ENCODE measurements at places on chromosomes 7 and 10.

GRCh38 chr7:28328822-28329660 lies 83.3 kb upstream of the CREB5 start:
- DNase-seq: peak; percentile 95

DNA sequence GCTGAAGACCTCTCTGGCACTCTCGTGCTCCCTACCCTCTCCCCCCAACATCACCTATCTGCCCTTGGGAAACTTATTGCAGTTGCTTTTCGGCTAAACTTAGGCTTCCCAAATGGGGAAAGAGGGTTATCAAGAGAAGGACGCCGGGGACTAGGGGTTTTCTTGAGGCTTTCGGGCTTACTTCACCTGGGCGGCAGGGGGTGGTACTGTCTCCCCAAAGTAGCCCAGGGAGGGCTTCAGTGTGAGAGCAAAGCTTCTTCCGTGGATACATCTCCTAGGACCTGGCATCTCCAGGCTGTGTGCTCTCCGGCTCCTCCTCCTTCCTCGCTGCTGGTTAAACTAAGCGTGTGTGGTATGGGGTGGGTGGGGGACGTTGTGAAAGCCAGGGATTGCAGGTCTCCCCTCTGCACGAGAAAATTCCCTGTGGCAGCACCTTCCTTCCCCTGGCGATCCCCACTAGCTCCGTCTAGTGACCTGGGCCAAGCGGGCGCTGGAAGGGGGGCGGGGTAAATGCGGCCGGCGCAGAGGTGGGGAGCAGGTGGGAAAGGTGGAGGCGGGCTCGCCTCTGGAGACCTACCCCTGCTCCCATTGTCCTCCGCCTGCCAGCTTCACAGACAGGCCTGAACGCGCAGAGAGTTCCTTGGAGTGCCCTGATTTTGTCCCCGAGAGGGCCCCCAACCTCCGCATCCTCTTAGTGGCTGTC lies 1.1 kb downstream of the PLXDC2 start:
- no peak for DNase-seq

DNA sequence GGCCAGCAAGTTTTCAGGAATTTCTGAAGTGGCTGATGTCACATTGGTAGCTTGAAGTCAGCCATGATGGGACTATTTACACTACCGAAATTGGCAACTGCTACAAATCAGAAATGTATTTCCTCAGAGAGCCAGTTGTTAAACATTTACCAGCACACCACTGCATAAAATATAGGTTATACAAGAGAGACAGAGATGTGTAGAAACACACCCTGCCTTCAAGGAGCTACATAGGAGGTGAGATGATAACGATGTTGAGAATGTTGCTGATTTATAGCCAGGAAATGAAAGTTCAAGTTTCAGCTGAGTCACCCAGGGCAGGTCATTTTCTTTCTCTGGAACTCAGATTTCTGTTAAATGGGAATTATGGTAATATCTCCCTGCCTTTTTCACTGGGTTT lies 46.0 kb upstream of the TCF7L2 start:
- DNase-seq: no peak

GRCh38 chr10:127012769-127013152 lies 107.5 kb downstream of the DOCK1 start:
- no peak for DNase-seq

DNA sequence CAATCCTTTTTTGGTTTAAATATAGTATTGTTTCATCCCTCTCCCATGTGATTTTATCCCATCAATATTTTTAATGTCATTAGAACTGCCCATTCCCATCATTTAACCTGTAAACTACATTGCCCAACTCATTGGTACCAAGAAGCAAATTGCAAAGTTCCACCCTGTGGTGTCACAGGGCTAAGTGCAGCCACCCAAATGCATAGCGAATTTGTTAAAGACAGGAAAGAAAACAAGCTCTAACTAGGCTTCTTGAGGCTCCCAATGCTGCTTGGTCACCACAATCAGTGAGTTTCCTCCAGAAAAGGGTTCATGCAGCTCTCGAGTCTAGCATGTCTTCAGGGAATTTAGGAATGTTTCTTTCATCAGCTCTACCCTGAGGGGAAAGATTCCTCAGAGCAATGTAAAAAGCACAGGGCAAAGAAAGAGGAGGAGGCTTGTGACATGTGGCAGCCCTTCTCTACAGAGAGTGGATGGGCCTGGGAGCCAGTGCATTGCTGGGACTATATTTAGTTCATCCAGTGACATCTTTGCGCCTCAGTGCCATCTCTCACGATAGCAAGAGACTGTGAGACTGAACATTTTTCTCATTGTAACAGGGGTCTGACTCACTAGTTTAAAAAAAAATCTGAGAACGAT lies 58.1 kb downstream of the CAV1 start:
- no peak for DNase-seq

- no peak for DNase-seq
Observed at GRCh38 chr10:69818676-69819239, 17.1 kb downstream of the COL13A1 start.

GRCh38 chr10:111956841-111957240 lies 226.7 kb downstream of the GPAM start:
- no peak for DNase-seq

DNA sequence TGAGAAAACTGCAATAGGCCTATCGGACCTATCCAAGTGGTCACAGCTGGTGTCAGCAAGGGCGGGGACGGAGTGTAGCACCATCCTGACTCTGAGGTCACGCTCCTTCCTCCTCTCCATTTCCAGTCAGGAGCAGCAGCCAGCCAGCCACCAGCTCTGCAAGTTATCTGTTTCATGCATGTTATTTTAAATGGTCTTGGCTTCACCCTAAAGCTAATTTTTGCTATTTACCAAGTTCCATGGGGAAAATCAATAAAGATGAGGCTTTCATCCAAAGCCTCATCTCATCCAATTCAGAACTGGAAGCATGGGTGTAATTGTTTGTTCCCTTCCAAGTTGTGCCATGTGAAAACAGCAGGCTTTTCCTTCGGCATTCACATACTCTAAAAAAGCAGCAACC lies 49.3 kb downstream of the ICA1 start:
- DNase-seq: no peak

DNA sequence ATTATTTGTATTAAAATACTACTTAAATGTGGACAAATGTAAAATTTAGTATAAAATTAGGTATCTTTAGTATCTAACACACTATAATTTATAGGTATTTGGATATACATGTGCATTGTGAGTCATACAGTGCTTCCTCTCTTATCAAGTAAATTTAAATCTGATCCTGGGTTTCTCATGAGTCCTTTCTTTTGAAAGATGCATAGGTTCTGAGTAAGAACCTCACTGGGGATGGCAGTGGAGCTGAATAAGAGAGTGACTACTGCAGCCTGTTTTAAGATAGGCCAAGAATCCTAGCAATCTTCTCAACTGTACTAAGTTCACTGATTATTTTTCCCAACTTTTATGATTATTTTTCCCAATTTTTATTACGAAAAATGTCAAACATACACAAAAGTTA lies 16.2 kb downstream of the CEP55 start:
- DNase-seq: no peak

GRCh38 chr7:95304990-95305389 lies 19.3 kb downstream of the PON1 start:
- DNase-seq: no peak

GRCh38 chr7:132275416-132276233 lies 300.6 kb downstream of the PLXNA4 start:
- peak; percentile 60 for DNase-seq

- no peak for DNase-seq
Observed at GRCh38 chr7:43431020-43431595, 151.8 kb upstream of the STK17A start.
